ENCODE measurements at places on chromosomes 1 and 21. TPM values are rescaled to one million over a fixed set of nuclear protein-coding genes. Genes with fewer than 3 reads are reported as not detected.

GRCh38 chr1:101112051-101112780, 86.6 kb upstream of the DPH5 start:
- DNase-seq, result peak; percentile 19

DNA sequence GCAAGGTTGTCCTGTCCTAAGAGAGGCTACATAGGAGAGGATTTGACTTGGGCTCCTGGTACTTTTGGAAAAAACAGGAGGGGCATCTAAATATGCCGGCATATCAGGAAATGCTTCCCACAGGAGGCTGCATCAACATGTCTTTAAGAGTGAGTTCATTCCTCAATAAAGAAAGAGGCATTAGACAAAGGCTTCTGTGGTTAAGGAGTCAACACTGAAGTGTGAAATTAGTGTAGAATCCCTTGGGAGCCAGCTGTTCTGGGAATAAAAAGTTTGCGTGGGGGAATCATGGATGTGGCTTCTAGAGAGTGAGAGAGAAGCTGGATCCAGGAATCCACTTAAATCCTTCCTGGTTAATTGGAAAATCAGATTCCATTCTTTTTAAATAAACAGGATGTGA, 69.5 kb downstream of the DNM3 start:
- no peak for DNase-seq

- DNase-seq, result no peak
Observed at GRCh38 chr1:98651116-98651632, 10.3 kb upstream of the SNX7 start.

DNA sequence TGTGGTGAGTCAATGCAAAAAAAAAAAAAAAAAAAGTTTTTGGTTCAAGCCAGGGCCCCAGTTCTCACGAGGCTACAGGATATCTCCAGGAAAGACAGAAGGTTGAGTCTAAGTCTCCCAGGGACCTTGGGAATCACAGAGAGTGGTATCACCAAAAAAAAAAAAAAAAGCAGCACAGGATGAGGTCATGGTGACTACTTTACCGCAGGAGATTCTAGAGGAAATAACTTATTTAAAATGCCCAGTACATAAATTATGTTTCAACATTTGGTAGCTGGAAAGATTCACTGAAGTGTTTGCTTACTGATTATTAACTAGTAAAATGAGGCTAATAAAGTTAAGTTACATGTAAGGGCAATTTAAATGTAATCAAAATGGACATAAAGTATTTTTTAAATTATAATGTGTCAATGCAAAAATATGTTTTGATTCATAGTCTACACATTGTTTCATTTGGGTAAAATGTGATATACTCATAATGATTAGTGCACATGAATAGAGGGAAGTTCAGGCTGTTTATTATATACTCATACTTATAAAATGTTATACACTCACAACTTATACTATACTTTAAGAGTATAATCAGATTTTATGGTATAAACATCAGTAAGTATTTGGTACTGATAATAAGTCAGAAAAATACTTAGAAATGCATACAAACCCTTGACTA, 84.1 kb downstream of the PLPPR5 start:
- no peak for DNase-seq

HHAT gene
- total RNA-seq, result 4.8 TPM

KRTAP10-12 gene
- not detected for total RNA-seq

KCNQ4 gene
- 2.1 TPM for total RNA-seq

SLC44A5 gene
- total RNA-seq, result 0.21 TPM

ESRRG gene
- total RNA-seq, result 1.7 TPM

B3GALT2 gene
- total RNA-seq, result 5.7 TPM

Measured in tibial nerve (tissue), 4 donors.